PC-3 (cell line): ENCODE measurements at places on chromosomes 5 and 9.

GRCh38 chr5:179191506-179192184 lies 131.5 kb downstream of the ZNF354C start:
- no peak for DNase-seq

GRCh38 chr5:171386861-171387344 lies 746 bp upstream of the NPM1 start:
- no peak for DNase-seq

DNA sequence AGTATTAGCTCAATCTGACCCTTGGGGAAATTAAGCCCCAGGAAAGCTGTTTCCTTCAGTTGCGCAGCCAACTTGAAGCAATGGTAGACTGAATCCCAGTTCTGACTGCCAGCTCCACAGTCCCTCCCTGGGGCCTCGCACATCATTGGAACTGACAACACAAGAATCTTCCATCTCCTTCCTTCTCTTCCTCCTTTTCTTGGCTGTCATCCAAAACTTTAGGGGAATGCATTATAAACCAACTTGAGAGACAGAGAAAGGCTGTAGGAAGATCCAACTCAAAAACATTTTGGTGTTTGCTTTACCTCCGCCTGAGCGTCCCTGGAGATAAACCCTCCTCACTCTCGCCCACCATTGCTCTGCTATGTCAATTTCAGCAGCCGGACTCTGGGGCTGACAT lies 16.6 kb downstream of the KCNIP1 start:
- no peak for DNase-seq

DNA sequence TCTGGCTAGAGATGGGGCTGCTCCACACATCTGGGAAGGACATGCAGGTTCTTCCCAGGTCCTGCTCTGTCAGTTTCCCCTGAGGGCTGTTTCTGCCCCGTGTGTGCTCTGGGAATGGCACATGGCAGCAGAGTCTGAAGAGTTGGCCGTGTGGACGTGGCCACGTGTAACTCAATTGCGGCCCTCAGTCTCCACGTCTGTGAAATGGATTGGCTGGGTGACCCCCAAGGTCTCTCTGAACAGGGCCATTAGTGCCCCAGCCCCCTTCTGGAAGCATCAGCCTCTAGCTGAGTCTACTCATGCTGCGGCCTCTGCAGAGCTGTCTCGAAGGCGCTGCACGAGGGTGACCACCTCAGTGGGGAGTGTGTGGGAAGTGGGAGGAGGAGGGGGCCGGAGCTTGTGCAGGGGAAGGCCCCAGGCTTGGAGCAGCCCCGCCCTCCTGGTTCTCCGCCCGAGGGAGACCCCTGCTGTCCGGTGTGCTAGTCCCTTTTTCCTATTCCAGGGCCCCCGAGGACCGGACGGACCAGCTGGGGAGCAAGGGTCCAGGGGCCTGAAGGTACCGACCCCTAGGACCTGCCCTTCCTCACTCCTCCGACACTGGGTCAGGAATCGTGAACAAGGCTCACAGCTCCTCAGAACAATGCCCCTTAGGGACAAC lies 58.9 kb upstream of the ORM1 start:
- no peak for DNase-seq

DNA sequence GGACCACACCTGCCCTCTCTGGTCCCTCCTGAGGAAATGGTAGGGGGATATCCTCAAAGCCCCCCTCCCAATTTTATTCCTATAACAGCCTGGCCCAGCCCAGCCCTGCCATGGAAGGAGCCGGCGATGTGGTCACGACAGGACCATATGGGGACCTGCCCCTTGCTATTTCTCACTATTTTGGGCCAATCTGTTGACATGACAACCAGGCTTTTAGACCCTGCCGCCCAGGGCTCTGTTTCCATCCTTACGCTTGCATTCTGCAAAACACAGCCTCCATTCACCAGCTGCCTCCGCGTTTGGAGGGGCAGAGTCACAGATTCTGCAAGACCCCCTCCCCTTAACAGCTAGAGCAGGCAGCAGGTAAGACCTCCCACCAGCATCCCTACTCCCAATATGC lies 112.2 kb downstream of the GABBR2 start:
- DNase-seq: no peak

DNA sequence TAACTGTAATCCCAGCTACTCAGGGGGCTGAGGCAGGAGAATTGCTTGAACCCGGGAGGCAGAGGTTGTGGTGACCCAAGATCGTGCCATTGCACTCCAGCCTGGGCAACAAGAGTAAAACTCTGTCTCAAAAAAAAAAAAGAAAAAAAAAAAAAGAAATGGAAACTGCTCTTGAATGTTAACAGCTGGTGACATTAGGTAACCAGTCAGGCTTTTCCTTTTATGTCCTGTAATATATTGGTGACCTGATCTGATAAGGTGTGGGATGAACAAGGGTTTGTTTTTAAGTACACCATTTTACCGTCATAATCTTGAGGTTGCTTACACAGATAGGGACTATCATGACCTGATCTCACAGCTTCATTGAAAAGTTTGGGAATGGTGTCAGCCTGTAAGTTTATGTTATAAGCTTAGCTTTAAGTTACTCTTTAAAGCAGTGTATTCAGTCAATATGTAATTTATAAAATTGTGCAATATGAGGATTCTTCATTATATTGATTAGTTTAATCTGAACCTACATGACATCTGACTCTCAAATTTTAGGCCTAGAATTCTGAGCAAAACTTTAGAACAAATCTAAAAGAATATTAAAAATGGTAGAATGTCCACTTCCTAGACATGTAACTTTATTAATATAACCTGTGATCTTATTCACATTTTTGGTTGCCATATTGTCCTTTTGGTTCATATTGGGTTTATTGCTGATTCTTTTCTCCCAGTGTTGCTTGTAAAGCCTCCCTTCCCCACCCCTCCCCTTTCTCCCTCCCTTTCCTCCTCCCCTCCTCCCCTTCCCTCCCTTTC lies 41.4 kb downstream of the RAI14 start:
- DNase-seq: no peak

DNA sequence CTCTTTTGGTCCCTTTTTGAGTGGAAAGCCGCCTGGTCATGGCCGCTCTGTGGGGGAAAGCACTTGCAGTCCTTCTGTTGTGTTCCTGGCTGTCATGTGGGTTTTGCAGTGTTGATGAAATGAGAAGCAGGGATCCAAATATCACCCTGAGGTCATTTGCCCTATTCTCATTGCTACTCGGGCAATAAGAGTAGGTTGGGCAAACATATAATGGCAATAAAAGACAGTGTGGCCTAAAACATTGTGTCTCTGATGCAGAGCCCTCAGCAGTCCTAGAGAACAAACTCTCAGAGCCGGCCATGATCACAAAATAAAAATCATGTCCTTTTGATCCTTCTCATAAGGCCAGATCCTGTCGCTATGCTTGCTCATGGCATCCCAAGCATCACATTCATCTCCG lies 361.1 kb upstream of the KLF4 start:
- no peak for DNase-seq

DNA sequence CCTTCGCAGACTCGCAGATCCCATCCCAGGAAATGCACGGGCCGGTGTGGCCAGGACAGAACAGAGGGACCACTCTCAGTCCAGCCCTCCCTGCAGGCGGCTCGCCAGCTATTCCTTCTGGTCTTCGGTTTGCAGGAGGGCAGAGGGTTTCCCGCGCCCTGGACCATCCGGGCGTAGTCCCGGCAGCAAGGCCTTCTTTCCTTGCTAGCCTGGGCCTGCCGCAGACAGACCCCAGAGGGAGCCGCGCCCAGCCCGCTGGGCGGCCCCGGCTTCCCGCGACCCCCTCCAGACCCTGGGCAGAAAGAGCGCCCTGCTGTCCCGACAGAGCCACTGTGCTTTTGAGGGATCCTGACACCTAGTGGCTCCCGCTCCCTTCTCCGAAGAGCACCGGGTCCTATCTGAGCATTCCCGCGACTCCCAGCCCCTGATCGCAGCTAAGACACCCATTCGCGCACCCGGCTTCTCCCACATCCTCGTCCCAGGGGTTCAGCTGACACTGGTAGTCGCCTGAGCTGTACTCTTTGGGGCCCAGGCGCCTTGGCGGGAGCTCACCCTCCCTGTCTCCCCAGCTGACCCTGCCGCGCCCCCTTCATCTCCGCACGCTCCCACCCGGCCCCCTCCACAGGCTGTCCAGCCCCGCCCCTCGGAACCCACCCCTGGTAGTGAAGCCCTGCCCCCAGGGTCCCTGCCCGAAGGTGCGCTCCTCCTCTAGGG lies 1.1 kb downstream of the CFAP90 start:
- no peak for DNase-seq

GRCh38 chr9:115042781-115043509 lies 75.0 kb downstream of the TNC start:
- DNase-seq: no peak

DNA sequence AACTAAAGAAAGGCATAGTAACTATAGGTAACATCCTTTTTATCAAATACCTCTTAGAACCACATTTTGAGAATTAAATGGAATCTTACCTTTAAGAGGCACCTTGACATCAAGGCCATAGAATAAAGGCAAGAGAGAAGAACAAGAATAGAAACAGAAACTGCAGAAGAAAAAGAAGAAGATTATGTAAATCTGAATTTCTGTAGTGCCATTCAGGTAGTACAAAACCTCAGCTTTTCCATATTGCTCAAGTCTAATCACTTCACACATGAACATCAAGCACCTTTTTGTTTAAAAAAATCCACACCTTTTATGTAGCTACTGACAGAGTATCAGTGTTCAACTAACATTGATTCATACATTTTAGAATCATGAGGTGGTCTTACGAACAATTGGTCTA lies 91.8 kb upstream of the DPYSL3 start:
- no peak for DNase-seq

DNA sequence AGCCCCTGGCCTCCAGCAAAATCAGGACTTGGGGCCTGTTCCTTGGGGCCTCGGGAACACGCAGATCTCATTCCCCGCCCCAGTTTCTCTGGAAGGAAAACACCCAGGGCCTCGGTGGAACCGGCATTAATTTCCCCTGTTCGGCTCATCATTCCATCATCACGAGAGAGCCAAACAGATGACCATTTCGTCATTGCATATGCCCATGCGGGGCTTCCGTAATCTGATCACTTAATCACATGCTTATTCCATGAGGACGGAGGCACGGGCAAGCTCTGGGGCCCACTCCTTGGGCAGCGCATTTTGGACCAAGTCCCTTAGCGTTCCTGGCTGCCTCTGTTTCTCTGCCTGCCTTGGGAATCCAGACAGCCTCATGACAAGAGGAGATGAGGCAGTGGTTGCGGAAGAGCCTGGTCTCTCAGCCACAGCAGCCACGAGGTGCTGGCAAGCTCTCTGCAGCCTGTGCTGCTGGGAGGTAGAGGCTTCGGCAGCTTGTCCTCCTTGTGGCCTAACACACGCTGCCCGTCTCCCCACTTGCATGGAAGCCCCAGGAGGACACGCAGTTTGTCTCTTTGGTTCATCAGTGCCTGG lies 65.0 kb upstream of the IER5L start:
- no peak for DNase-seq

DNA sequence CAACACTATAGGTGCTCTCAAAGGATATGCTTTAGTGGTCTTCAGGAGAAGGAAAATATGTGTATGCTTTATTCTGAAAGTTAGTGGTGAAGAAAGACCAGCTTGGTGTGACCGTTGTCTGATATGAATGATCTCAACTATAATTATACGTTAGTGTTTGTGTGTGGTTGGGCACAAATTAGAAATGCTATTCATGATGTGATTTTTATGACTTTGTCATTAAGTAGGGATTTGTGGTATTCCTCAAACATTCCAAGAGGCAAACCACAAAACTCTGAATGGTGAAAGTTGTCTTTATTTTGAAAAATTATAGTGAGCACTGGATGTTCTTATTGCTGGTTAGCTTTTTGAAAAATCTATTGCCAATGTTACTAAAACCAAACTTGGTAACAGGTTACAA lies 6.2 kb upstream of the F2R start:
- DNase-seq: peak; percentile 33

DNA sequence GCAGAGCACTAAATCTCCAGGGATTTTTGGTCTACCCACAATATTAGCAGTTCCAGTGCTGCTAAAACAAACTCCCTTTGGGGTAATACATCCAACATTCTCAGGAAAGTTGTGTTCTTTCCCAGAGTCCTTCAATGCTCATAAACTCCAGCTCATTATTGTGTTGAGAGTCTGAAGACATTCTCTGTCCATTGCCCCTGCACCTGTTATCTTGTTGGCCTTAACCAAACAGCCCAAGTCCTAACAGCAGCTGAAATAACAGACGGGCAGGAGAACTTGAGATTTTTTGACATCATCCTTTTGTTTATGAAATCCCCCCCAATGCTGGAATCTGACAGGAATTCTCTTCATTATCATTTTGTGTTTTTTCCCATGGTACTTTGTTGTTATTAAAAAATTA lies 110.8 kb downstream of the PAPPA start:
- DNase-seq: no peak

DNA sequence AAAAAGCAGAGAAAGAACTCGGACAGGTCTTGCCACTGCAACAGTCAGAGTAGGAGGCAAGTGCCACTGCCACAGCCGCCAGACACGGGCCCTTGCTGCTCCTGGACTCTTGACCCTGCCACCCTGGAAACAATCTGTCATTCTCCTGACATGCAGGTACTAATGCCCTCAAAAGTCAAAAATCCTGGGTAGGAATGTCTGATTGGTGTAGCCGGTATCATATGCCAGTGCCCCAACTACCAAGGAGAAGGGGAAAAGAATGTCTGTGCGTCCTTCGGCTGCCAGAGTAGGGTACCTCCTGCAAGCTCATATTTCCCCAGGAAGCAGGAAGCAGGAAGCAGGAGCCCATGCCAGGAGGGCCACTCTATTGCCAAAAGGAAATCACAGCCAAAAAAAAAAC lies 30.5 kb upstream of the F2RL1 start:
- DNase-seq: peak; percentile 60

GRCh38 chr5:118637947-118638670 lies 350.2 kb downstream of the DTWD2 start:
- no peak for DNase-seq

GRCh38 chr9:128118472-128118857 lies 9.1 kb downstream of the PTGES2 start:
- DNase-seq: no peak

GRCh38 chr9:109906766-109907382 lies 126.9 kb downstream of the PALM2AKAP2 start:
- peak; percentile 7 for DNase-seq

DNA sequence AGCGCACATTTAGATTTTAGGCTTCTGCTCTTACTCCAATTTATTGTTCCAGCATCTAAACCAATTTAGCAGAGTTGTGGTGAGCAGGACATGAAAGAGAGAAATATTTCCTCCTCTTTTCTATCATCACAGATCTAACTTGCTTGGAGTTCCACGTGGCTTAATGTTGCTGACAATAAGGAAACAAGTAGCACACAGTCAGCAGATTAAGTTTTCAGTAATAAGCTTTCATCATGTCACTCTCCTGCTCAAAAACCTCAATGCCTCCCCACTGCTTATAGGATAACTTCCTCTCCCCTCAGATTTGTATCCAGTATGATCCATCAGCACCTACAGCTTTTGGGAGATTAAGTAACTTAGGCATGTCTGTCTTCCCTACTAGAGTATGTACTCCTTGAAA lies 10.4 kb upstream of the SSBP2 start:
- DNase-seq: no peak

- DNase-seq: no peak
These were observed 39.9 kb upstream of the MTMR12 start for GRCh38 chr5:32352685-32353084.

DNA sequence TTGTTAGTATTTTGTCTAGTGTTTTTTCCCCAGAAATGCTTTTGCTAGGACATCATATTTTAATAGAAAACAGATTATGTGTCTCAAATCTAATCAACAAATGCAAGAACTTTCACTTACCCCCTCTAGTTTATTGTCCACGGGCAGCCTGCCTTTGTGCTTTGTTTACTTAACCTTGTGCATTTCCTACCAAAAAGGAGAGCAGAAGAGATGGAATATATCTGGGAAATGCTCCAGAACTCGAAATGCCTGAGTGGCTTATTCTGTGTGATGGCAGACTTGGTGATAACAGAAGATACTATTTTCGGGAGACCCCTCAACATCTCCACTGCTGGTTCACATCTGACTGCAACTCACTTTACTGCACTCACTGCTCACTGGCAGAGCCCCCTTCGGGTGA lies 33.3 kb upstream of the SPDL1 start:
- no peak for DNase-seq
